ENCODE measurements at places on chromosomes 6 and 20. TPM values are rescaled to one million over a fixed set of nuclear protein-coding genes. Genes with fewer than 3 reads are reported as not detected.

PTPRK gene
- total RNA-seq, result 86.3 TPM

SLC22A23 gene
- total RNA-seq, result 40.4 TPM

JAG1 gene
- total RNA-seq, result 50.8 TPM

ZSCAN23 gene
- total RNA-seq, result 19.9 TPM

MEI4 gene
- 0.73 TPM for total RNA-seq

KCNK5 gene
- total RNA-seq, result 0.27 TPM

KCNK16 gene
- total RNA-seq, result not detected

DNA sequence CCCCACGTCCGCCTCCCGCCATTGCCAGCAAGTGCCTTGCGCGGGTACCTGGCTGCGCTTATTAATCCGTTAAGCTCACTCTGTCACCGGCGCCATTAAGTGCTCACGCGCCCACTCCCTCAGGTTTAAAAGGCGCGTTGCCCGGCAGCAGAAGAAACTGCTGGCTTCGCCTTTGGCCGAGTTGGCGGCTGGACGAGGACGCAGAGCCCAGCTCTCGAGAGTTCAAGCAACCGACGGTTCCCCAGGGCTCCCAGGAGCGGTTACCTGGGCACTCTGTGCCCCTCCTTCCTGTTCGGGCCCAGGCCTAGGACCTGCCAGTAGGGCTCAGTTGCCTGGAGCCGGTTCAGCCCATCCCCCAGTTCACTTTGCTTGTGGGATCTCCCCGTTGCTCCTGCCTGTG lies at the start of gene GGTLC1:
Gene GGTLC1 (minus strand): TSS at position 219 of the 400 bp plus-strand sequence. CDS start 2,168 bp downstream, outside the sequence.
- no peak for DNase-seq

DNA sequence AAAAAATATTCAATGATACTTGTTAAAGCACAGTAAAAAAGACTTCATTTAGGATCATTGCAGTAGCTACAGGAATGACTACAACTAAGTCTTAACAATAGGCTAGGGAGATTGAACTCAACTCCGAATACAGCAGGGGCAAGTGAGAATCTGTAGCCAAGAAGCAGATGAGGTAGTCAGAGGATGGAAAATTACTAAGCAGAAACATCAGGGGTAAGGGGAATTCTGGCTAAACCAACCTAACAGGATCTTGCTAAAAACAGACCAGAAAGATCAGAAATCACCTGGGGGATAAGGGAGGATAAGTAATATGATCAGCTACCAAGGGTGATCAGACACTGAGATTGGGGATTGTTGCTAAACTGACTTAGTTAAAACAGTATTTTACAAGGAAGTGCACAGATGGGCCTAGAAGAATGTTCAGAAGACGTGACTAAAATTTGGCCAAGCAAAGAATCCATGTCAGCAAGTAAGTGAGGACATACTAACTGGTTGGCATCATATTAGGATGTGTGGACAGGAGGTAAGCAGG lies 217.5 kb downstream of the TENT5A start:
- DNase-seq, result no peak

- no peak for DNase-seq
These were observed 28.9 kb downstream of the PSMB9 start for GRCh38 chr6:32882879-32883250.

DNA sequence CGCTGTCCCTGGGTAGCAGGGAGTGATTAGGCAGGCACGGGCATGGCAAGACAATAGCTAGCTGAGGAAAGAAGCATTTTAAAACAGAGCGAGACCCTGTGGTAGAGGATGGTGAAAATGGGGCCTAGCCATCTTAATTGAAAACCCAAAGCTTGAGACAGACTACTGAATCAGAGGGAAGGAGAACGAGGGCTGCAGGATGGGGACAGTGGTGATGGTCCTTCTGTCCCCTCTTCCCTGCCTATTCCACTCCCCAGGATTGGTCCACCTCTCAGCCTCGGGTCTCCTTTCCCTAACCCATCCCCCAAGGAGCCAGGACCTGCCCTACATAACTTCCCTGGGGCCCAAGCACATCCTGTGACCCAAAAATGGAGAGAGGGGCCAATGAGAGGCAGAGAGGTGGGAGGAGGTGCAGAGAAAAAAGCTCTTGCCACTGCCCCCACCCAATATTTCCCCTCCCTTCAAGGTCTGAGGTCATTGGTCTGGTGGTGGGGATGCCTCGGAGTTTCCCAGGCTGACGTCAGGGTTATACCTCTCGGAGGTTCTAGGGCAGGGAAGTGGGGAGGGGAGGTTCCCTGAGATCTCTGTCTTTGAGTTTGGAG lies 884 bp upstream of the CUTA start:
- no peak for DNase-seq

DNA sequence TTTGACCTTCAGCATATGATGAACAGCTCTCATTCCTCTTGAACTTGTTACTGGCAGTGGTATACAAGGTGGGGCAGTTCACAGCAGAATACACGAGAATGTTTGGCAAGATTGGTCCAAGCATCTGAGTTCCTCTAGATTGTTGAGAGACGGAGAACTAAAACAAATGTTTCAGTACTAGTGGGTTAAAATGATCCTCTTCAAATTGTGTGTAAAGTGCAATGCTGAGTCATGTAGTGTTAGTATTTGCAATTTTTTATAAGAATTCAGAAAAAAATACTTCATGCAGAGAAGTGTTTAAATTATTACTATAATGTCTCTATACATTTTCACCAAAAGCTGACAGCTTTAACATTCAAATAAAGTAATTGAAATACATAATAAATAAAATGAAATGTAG lies 879.8 kb downstream of the TFAP2A start:
- no peak for DNase-seq

DNA sequence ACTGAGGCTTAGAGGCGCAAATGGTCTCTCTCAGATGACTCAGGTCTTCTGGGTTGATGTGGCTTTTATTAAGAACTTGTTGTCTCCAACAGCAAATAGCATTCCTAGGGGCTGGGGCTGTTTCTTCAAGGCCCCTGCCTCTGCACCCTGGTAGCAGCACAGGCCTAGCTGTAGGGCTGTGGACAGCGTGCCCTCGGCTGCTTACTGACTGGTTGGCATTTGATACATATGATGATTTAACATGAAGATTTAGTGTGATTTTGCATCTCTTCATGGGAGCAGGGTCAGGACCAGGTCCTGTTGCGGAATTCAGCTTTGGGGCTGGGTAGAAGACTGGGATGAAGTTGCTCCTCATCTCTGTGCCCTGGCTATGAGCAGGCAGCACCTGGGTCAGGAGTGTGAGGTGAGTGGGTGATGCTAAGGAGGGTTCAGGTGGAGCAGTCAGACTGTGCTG lies 24.3 kb upstream of the IER3 start:
- DNase-seq, result no peak

DNA sequence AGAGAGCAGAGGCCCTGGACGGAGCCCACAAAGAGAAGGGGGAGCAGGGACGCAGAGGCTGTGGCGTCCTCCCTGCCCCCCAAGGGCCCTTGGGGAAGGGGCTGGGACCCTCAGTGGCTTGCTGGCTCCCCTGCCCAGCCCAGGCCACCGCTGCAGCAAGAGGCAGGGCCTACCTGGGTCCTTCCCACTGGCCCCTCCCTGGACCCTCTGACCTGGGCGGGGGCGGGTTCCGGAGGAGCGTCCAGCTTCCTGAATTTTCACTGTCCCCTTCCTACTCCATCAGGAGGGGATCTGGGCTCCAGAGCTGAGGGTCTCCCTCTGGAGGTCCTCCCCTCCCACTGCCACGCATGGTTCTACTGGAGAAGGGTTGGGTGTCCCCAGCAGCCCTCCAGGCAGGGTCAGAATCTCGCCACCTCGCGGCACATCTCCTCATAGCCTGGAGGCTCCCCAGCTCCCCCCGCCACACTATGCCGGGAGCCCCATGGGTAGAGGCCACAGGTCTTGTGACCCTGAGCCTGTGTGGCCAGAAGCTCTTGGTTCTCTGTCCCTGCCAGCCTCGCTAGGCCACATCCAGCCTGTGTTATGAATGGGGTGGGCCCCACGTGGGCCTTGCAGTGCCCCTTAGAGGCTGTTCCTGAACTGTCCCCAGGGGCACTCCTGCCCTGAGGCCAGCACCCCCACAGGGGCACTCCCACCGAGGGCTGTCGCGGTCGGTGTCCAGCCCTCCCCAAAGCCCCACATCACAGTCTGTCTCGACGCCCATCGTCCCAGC lies 1.0 kb upstream of the SOX18 start:
- no peak for DNase-seq

- DNase-seq, result no peak
These were observed 147.2 kb upstream of the EYA4 start for GRCh38 chr6:133093956-133094355.

- DNase-seq, result no peak
These were observed 42.1 kb upstream of the STX16 start for GRCh38 chr20:58609026-58609425.

DNA sequence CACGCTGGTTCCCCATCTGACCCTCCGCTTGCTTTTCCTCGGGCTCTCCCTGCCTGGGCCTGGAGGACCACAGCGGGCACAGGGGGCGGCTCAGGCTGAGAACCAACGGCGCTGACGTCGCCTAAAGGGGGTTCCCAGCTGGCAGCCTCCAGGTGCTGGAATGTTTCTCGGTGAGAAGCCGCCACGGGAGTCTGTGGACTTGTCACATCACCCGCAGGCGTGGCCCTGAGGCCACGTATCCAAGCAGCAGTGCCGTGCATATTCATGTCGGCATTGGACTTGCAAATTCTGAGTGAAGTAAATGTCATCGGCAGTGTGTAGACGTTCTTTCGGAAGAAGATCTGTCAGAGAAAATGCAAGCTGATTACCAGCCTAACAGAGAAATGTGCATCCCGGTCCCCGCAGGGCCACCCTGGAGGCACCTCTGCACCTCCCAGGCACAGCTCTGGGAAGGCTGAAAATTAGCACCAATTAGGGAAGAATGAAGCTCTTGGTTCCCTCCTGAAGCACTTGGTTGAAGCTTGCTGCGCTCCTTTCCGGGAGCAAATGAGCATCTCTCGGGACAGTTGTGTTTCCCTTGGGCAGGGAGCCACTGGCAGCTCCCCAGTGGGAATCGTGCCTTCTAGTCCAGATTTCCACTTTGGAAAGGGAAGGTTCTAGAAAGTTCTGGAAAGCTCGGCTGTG lies 24.3 kb downstream of the NTSR1 start:
- no peak for DNase-seq

GRCh38 chr20:9269280-9269971 lies 200.5 kb downstream of the PLCB4 start:
- no peak for DNase-seq

- DNase-seq, result peak; percentile 13
These were observed 501.8 kb upstream of the SULF2 start for GRCh38 chr20:48287021-48287494.

DNA sequence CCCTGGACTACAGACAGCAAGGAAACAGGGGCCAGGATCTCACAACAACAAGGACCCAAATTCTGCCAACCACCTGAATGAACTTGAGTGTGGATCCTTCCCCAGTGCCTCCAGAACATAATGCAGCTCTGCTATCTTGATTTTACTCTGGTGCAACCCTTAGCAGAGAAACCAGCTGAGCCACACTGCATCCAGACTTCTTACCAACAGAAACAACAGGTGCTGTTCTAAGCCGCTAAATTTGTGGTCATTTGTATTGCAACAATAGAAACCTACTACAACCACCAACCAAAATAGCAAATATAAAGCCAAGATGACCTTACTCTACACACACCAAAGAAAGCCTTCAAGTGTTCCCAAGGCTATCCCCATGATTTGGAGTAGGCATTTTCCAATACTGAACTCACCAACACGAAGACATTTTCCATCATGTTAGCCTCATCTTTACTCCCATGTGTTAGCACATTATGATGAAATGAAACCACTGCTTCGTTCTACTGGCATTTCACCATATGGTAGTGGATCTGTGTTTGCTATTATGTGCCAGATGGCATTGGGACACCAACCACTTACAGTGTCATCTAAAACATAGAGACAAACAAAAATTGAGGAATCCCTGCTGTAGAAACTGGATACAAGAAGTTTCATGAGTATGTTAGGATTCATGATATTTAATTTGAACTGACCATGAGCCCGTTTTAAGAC lies 249.8 kb upstream of the ID4 start:
- peak; percentile 42 for DNase-seq

DNA sequence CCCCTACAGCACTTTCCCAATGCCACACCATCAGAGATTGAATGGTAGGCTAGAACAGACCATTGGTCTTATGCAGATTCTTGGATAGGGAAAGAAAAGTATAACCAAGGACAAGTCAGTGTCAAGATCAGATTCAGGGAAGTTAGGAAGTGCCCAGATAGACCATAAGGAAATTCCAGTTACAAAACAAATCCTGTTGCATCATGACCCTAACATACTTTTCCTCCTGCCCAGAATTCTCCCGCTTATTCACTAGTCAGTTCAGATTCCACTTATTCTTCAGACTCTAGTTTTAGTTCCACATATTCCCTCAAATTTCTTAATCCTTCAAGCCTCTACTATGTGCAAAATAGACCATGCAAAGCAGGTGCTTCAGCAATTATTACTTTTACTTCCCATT lies 20.7 kb downstream of the METTL24 start:
- no peak for DNase-seq

- DNase-seq, result no peak
These were observed 266.3 kb downstream of the ERMARD start for GRCh38 chr6:170017603-170018320.

DNA sequence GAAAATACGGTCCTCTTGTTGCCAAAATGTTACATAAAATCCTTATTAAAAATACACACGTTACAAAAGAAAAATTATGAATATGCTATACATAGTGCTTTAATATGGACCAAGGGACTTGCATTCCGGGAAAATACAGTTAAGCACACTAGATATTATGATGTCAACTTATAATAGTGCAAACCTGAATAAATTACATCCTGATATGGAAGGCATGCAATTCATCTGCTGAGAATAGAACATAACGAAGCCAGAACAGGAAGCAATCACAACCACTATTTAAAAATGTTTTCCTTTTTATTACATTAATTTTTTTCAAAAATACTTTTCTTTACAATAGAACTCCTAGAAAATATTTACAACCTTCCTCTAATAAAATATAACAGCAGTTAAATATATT lies 7.8 kb upstream of the MRPS10 start:
- DNase-seq, result no peak

GRCh38 chr6:7939184-7939863 lies 28.7 kb upstream of the TXNDC5 start:
- DNase-seq, result no peak

DNA sequence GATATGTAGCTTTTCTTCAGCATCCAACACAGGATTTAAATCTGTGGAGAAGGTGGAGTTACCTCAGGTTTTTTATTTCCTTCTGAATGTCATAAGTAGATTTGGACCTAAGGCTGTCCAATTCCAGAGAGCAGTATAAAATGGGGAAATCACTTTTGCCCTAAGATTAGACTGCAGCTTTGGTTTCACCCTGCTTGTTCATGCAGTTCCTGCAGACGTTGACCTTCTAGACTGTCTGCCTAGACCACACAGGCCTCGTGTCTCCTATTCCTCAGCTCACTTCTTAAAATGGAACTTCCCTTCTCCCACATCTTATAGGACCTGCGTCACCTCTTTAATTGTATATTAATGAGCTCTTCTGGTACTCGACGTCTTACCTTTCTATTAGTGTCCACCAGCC lies 26.0 kb upstream of the C6orf62 start:
- DNase-seq, result no peak

All from cerebellum (tissue), 4 donors.